Cortex of kidney (tissue), 1 donor: ENCODE measurements at places on chromosomes 5 and 9.

GRCh38 chr5:149979896-149980295, 19.3 kb downstream of the SLC26A2 start:
- DNase-seq = no peak

DNA sequence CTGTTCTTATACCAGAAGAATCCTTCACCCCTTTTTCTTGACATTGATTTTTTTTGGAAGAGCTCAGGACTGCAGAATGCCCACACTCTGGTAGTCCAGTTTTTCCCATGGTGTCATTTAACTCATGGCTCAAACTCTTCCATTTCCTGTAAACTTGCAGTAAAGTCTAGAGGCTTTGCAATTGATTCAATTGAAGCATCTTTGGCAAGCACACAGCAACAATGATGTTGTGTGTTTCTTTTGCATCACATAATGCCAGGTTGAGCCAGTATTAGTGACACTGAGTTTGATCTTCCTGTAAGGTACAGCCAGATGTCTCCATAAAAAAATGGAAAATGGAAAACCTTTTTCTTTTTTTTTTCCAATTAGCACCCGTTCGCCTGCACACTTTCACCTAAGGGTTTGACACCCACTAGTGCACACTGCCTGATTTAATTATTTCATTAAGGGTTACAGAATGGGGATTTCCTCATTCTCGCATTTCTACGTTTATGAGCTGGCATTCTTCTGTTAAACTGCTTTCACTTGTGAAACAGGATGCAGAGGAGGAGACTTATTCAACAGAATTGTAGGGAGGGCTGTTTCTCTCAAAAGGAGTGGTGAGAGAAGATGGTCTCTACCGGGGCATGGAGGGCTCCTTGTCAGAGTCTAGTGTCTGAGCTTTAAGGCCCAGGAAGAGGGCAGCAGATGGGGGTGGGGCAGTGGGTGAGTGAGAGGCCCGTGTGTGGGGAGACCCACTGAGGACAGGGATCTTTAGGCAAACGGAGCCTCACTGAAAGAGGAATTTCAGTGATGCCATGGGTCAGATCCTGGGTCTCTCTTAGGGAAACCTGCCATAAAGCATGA, 2.2 kb upstream of the S1PR3 start:
- no peak for DNase-seq

DNA sequence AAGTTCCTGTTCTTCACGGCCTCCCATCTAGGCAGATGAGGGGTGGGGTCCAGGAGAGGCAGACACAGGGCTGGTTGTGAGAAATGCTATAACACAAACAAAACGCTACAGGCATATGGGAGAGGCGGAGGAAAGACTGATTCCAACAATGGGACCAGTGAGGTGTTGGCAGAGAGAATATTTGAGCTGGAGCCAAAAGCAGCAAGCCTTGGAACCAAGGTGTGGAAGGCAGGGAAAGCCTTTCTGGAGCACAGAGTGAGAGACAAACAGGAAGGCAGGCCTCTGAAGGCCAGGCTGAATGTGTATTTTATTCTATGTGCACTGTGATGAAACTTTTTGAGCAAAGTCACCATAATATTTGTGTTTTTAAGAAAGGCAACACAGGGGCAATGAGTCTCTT, 2.9 kb downstream of the ATPSCKMT start:
- DNase-seq = no peak

GRCh38 chr5:126104951-126105350, 318.3 kb upstream of the GRAMD2B start:
- DNase-seq = no peak

GRCh38 chr5:109522404-109522803, 112.6 kb upstream of the PJA2 start:
- DNase-seq = no peak

DNA sequence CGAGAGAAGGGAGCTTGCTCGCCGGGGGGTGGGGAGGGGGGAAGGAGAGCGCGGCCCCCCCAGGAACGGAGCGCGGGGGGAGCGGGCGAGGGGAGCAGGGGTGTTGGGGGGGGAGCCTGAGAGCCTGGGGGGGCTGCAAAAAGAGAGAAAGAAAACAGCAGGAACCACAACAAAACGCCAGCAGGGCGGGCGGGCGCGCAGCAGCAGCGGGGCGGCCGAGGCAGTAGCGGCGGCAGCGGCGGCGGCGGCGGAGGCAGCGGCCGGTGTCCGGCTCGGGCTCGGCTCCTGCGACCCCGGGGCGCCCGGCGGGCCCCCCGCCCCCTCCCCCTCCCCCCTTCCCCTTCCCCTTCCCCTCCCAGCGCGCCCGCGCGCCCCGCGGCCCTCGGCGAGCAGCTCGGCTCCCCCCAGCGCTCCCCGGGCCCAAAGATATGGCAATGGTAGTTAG, 1.6 kb downstream of the NR2F1 start:
- no peak for DNase-seq

DNA sequence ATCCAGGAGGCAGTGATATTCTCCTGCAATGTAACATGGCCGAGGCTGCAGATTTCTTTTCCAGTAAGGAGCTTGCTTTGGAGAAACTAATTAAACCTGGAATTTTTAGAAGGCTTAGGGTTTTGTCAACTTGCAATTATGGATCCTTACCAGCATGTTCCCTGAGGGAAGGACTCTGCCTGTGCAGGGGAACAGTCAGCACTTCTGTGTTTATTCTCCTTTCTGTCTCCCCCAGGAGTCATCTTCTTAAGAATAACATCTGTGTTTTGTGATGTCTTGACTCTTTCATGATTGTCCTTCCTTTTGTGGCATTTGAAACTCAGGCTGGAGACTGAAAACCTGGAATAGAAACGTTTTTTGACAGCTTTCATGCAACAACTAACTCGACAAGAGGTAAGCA, 80.5 kb upstream of the TNFSF8 start:
- DNase-seq = no peak

GRCh38 chr9:109830545-109830944, 50.5 kb downstream of the PALM2AKAP2 start:
- no peak for DNase-seq

- no peak for DNase-seq
Observed at GRCh38 chr5:56669534-56670483, 145.5 kb upstream of the MAP3K1 start.

- no peak for DNase-seq
Observed at GRCh38 chr9:15856591-15856990, 303.7 kb downstream of the CCDC171 start.

- DNase-seq = no peak
Observed at GRCh38 chr9:12753931-12754330, 20.9 kb upstream of the LURAP1L start.
